ENCODE measurements at places on chromosomes 16 and 17. TPM values are rescaled to one million over a fixed set of nuclear protein-coding genes. Genes with fewer than 3 reads are reported as not detected.

DNA sequence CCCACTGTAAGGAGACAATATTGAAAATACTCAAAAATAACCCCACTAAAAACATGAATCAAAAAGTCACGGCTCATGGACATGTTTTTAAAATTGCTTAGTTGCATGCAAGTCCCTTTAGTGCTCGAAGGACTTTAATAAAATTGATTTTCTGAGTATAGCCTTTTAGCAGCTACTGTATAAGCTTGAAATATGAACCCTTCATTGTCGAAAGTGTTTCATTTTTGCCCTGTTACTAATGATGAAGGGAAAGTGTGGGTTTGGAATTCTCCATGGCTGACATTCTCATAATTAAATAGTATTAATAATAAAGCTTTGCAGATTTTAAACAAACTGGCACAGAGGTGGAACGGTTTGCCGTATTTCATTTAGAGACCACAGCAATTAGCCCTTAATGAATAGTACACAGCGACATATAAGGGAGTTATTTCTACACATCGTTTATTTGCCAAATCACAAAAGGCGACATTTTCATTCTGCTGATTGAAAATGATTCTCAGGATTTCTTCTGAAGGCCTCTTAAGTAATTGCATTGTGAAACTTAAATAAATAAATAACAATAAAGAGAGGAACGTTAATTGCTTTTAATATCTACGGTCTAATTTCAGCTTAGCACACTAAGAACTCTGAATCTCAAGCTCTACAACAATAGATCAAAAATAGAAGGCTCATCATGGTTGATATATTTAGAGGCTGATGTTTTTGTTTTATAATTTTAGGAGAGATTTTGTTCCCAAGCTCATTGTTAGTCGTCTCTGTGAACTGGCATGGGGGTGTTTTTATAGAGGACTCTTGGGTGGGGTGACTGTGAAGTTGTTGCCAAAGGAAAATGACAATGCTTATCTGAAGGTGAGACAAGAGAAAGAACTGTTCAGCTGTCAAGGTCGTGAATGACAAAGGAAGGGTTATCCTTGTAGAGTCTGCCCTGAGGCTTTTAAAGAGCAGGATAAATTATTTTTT lies 60.6 kb downstream of the IRX6 start:
- no peak for DNase-seq

DNA sequence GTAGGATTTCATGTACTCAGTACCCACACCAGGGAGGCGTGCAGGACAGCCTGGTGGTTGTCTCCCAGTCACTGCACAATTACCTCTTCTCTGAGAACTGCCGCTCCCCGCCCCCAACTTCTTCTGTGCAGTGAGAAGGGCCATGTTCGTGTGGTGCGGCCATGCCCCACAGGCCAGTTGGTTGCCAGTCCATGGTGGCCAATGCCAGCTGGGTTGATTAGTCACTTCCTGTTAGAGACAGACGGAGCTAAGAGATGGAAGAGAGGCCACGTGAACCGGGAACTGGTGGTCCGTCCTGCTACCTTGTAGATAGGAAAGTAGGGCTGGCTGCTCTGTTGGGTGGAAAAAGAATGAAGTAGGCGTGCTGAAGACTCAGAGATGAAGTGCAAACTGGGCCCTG lies 206.5 kb downstream of the ABCC12 start:
- no peak for DNase-seq

Gene KRTAP1-1
- 0.64 TPM for total RNA-seq

DNA sequence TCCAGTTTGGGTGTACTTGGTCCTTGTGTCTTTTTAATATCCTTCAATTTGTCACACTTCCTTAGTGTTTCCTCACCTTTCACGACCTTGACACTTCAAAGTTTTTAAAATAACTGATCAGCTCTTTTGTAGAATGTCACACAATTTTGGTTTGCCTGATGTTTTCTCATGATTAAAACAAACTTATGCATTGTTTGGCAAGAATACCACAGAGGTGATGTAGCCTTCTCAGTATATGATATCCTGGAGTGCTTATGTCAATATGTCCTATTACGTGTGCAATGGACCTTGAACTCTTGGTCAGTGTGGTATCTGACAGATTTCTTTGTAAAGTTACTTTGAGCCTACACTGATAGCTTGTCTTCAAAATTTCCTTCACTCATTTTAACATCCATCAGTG lies 297.4 kb downstream of the CNTNAP4 start:
- DNase-seq = peak; percentile 34

Gene TNFRSF13B
- not detected for total RNA-seq

Gene KRT33A
- total RNA-seq = not detected

Gene PSME3IP1
- 54.5 TPM for total RNA-seq

GRCh38 chr16:65956100-65956499 lies 410.4 kb upstream of the CDH5 start:
- no peak for DNase-seq

GRCh38 chr16:55035029-55035428 lies 104.4 kb downstream of the IRX5 start:
- peak; percentile 57 for DNase-seq

Gene HSD17B2
- total RNA-seq = 39.0 TPM

GRCh38 chr16:2271848-2272461 lies 4.0 kb upstream of the RNPS1 start:
- no peak for DNase-seq

DNA sequence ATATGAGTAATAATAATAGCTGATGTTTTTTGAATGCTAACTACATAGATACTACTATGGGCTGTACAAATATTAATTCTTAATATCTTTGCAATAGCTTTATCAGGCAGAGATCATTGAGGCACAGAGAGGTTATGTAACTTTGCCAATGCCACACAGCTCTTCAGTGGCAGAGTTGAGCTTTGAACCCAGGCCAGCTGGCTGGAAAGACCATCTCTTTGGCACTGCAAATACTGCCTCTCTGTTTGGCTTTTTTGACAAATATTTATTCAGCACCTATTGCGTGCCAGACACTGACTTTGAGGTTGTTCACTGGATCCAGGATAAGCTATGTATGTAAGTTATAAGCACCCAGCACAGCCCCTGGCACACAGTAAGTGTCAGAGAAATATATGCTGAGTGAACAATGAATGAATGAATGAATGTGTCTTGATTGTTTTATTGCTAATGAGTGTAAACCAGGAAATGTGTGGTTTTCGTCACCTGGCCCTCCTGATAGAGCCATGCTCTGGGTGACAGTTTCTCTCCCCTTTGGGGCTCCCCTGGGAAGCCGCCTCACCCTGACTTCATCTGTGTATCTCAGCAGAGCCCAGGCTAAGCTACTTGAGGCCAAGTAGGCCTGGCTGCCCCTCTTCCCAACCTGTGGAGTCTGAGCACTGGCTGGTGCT lies 2.5 kb downstream of the AQP8 start:
- no peak for DNase-seq

DNA sequence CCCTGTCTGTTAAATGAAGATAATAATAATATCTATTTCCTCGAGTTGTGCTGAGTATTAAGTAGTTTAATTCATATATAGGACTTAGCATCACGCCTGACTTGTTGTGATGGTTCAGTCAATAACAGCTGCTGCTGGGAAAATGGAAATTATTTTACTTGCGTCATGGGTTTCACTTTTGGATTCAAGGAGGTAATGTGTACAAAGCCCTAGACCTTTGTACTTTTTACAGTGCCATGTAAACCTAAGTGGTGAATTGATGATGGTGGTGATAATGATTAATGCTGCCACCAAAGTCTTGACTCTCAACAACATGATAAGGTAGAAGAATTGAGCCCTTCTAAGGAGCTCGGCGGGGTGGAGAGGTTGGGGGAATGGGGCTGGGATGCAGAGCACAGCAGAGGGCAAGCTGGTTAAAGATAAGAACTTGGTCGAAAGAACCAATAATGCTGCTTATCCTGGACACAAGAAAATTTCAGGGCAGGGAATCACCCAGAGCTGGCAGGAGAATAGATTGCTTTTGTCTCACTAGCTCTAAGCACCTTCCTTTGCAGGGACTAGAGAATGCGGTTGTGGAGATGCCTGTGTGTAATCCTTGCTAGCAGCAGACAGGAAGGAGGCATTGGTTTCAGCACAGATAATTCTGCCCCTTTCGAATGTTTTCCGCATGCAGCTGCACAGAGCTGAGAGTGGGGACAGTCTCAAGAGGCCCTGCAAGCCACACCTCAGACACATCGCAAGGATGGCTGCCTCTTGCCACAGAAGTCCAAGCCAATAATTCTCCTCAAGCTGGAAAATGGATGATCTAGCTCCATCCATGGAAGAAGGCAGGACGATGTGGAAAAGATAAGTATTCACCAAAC lies 187.1 kb downstream of the TMEM114 start:
- DNase-seq = no peak

DNA sequence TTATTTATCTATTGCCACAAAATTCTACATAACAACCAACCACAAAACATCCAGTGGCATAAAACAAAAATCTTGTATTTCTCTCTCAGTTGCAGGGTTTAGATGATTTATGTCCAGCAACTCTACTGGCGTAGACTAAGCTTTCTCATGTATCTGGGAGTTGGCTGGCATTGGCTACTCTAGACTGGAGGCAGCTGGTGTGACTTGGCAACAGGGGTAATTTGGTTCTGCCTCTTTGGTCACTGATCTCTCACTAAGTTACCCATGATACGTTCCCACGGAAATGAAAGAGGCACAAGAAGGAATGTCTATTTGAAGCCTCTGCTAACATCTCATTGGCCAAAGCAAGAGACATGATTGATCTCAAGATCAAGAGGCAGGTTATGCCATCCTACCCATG lies 144.0 kb downstream of the HS3ST3B1 start:
- no peak for DNase-seq

DNA sequence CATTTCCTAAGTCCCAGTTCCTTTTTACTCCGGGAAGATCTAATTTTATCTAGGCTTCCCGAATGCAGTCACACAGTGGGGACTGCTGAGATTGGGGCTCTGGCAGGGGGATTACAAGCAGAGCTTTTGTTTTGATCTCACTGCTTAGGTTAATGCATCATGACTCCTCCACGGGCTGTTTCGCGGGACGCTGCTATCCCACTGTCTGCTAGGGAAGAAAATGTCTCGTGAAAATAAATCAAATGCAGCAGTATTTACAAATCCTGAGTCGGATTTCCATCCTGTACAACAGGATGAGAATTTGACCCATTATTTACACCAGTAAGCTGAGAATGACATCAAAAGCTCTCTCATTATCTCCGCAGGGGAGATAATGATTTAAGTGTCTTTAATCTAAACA lies 83.8 kb downstream of the CDH11 start:
- DNase-seq = no peak

Gene TRIM47
- 69.5 TPM for total RNA-seq

GRCh38 chr17:79543531-79543930 lies 67.3 kb downstream of the RBFOX3 start:
- DNase-seq = no peak

GRCh38 chr17:74832421-74832820 lies 27.3 kb downstream of the GRIN2C start:
- no peak for DNase-seq

Gene NAGLU
- total RNA-seq = 54.9 TPM

DNA sequence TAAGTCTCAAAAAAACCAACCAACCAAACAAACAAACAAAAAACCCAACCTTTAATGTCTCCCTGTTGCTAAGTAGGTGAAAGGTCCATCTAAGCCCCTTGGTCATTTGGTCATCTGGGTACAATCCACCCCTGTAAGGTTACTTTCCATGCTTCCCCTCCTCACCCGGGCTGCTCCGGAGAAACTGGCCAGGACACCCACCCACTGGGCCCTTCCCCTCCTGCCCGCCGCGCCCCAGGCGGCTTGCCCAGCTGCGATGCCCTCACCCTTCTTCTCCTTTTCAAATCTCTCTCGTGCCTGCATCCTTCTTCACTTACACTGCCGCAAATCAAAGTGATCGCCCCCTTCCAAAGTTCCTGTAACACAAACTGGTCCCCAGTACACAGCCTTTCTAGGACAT lies 2.0 kb downstream of the NTAN1 start:
- no peak for DNase-seq

- DNase-seq = no peak
Measured at GRCh38 chr17:80397686-80398085, 17.3 kb upstream of the ENDOV start.

Gene OR2C1
- total RNA-seq = not detected

DNA sequence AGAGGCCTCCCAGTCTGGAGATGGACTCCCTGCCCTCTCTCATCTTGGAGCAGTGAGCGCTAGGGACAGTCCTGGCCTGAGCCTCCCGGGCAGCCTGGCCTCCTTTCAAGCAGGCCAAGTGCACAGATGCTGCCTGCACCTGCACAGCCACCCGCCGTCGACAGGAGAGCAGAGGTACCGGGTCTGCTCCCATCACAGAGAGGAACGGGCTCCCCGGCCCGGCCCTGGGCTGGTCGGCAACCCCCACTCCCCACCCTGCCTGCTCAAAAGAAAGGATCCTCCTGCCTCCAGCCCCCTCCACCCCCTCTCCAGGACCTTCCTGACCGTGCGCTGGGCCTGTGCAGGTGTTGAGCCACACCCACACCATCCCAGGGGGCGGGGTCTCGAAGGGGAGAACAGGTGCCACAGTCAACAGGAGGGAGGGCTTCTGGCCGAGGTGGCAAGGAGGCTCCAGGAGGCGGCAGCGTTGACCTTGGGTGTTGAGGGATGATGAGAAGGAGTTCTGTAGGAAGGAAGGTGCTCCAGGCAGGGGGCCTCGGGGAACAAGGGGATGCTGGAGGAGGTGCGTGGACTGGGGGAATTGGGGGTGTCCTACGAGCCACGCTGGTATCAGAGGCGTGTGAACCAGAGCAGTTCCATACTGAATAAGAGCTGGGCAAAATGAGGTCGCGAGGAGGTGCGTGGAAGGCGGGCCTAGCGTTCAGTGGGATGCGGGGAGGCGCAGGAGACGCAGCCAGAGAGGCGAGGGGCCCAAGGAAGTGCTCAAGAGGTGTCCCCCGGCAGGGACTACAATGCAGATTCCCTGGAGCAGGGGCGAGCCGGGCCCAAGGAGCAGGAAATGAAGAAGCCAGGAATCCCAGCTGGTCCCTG lies 967 bp upstream of the CDH15 start:
- peak; percentile 47 for DNase-seq

- no peak for DNase-seq
Measured at GRCh38 chr17:70916469-70916868, 747.1 kb downstream of the KCNJ2 start.

Gene CCDC200
- not detected for total RNA-seq

GRCh38 chr17:56389356-56389755 lies 204.1 kb upstream of the NOG start:
- DNase-seq = no peak

GRCh38 chr17:34486761-34487160 lies 92.6 kb upstream of the TMEM132E start:
- no peak for DNase-seq

Gene USP6
- total RNA-seq = not detected

Gene SEPTIN12
- 0.76 TPM for total RNA-seq

Gene ALOX15B
- total RNA-seq = not detected

- DNase-seq = peak; percentile 61
Measured at GRCh38 chr16:88804552-88805339, 1.2 kb downstream of the CDT1 start.

DNA sequence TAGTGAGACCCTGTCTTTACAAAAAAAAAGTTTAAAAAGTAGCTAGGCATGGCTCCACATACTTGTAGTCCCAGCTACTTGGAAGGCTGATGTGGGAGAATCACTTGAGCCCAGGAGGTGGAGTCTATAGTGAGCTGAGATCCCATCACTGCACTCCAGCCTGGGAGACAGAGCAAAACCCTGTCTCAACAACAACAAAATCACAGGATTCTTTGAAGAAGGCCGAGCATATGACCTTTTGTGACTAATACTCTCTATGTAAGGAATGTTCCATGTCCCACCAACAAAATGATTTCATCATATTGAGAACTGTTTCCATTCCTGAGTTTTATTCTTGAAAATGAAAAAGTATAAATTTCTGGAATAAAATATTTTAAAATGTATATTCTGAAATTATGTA lies 58.9 kb upstream of the EFCAB3 start:
- no peak for DNase-seq

Gene CTRB1
- total RNA-seq = not detected
